ENCODE measurements at places on chromosomes 3 and 15.

DNA sequence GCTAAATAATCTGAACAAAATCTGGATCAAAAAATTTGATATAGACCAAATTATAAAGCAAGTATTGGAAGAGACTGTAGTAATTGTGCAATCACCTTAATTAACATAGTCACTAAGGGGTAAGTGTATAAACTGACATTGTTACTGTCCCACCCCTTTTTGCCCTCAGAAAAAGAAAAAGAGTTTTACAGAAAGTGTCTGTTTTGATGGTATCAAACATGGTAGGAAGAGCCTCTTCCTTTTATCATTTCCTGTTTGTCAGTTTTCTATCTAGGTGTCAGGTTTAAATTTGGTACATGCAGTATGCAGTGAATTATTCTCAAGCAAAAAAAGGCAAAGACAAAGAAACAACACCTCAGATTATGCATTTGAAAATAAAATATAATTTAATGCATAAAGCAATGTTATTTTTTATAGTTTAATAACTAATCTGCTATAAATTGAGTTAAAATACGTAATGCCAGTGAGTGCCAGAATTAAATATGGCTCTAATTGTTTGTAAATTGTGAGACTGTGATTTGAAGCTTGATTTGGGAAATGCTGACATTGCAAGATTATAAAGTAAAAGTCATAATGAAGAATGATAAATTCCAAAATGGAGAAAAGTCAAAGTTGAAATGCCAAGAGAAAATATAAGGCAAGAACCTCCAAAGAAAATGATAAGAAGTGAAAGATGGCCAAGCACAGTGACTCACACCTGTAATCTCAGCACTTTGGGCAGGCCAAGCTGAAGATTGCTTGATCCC is 30.3 kb upstream of the CMC1 start:
- no peak for DNase-seq

DNA sequence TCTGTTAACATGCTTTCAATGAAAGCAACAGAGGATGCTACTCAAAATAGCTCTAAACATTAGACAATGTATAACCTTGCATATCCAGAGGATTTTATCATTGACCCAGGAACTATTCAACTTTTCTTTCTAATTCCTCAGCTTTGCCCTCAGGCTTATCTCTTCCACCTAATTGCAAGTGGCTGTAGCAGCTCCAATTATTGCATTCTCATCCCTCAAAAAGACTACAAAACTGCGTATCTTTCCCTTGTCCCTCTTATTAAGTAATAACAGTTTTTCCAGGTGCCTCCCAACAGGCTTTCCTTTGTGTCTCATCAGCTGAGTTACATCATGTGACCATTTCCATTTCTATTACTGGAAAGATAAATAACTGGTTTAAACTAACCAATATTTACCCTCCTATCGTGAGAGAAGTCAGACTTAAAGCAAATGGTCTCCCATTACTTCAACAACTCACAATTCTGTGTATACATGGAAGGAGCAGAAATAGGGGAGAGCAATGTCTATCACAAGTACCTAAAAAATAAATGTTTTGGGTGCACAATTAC is 78.0 kb upstream of the MBNL1 start:
- DNase-seq: no peak

DNA sequence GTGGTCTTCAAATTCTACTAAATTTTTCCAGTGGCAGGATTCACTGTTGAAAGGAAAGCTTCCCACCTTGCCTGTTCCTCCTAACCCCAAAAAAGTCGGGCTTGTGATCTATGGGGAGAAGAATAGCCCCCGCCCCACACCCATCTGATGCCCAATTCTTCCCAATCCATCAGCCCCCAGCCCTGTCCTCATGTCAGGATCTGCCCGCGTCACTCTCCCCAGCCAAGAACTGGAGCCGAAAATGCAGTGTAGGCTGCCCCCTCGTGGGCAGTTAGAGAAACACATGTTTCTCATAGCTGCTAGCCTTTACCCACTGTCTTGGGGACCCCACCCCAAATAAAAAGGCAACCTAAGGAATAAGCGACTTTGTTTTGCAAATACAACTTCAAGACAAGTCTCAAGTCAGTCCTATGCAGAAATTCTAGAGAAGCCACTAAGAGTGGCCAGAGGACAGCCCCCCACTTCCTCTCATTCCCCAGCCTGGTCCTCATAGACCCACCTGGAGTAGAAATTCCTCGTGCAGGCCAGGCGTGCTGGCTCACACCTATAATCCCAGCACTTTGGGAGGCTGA is 13.0 kb upstream of the CSK start:
- DNase-seq: no peak

- no peak for DNase-seq
These were observed 19.4 kb upstream of the MFSD1 start for GRCh38 chr3:158782283-158782989.

GRCh38 chr3:176403531-176403930 is 793.8 kb downstream of the TBL1XR1 start:
- no peak for DNase-seq

- DNase-seq: no peak
These were observed 21.6 kb upstream of the SPTBN5 start for GRCh38 chr15:41915255-41915994.

DNA sequence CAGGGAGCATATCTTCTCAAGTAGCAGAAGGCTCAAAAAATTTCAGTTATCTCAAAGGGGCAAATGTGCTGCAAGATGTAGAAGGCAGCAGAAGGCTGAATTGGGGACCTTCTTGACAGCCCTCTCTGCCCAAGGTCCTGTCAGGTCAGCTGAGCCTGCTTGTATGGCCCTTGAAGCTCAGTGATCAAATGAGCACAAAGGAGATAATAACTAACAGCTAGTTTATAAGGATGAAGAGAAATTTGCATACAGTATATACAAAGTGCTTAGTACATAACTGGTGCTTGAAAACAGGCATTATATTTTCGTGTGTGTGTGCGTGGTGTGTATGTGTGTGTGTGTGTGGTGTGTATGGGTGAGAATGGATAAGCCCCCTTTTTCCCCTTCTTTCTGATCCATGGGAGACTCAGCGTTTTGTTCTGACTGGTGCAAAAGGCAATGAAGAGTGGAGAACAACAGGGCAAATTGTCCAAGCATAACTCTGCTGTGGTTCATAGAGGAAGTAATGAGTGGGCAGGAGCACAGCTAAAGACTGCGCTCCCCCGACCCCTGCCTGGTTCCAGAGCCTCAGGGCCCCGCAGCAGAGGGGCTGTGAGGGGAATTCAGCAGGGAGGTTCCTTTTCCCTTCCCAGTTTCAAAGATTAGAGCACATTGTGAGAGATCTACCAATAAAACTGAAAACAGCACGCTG is 356.8 kb upstream of the NR2F2 start:
- no peak for DNase-seq

- no peak for DNase-seq
These were observed 69.7 kb downstream of the WDR76 start for GRCh38 chr15:43896543-43896942.

GRCh38 chr15:66905954-66906353 is 159.4 kb upstream of the SMAD3 start:
- DNase-seq: no peak

- DNase-seq: no peak
These were observed 10.4 kb downstream of the SLC28A1 start for GRCh38 chr15:84894736-84895425.

- DNase-seq: no peak
These were observed 136.2 kb downstream of the SMAD6 start for GRCh38 chr15:66838202-66838601.

- no peak for DNase-seq
These were observed 309.7 kb downstream of the LSAMP start for GRCh38 chr3:116135457-116136085.

GRCh38 chr15:70474471-70475406 is 288.6 kb downstream of the UACA start:
- no peak for DNase-seq

DNA sequence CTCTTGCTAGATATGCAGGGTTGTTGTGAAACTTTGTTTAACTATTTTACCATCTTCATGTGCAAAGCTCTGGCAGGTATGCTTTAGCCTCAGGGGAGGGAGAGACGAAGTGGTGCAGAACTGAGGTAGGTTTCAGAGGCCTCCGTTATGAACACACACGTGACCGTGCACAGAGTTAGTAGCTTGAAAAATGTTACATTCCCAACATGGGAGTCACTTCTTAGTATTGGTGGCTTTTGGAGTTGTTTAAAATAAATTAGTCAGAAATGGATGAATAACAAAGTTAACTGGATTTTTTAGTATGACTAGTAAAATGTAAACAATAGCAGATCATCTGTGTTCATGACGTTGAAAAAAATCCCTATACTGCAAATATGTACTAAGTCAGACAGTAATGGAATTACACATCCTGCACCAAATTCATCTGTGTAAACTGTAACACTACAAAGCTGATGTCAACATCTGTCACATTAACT is 279.6 kb downstream of the KLF13 start:
- no peak for DNase-seq

- DNase-seq: no peak
These were observed 36.8 kb downstream of the BTD start for GRCh38 chr3:15638193-15638890.

DNA sequence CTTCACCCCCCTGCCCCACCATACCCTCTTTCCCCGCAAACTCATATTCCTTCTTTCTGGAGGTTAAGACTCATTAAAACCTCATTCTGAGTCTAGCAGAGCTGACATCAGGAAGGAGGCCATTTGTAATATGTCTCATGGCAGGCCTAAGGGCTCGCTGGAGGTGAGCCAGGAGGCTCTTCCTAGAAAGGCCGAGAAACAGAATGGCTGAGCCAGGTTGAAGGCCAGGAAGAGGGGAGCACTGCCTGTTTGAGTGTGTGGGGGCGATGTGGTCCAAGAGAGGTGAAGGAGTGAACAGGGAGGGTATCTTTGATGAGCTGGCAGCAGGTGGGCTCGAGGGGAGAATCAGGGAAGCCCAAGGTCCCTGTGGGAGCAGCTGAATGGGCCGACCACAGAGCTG is 317.3 kb downstream of the TLE3 start:
- no peak for DNase-seq

DNA sequence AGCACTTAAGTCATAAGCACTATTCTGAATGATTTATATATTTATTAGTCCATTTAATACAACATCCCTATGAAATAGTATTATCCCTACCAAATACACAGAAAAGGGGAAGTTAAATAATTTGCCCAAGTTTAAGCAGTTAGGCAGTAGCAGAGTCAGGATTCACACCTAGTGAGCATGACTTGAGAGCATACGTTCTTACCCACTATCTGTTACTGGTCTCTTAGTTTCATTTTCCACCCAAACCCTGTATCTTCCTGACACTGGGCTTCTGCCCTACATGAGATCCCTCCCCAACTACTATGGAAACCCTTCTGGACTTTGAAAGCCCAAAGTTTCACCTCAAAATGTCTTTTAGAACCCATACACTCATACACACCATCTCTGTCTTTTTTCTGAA is 4.4 kb upstream of the ATOSA start:
- no peak for DNase-seq

GRCh38 chr15:62732078-62732477 is 310.5 kb upstream of the TPM1 start:
- DNase-seq: no peak

DNA sequence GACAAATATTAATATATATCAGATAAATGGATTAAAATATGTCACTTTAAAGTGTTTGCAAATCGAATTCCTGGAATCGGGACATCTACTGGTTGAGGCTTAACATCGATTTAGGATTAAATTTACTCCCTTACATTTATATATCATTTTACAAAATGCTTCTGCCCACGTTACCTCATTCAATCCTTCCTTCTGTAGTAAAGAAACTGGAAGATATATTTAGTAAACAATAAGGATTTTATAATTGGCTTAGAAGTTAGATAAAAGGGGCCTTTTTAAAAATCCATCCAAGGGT is 1.3 kb downstream of the CLPX start:
- DNase-seq: no peak

GRCh38 chr3:186782542-186783057 is 777 bp upstream of the EIF4A2 start:
- DNase-seq: no peak

DNA sequence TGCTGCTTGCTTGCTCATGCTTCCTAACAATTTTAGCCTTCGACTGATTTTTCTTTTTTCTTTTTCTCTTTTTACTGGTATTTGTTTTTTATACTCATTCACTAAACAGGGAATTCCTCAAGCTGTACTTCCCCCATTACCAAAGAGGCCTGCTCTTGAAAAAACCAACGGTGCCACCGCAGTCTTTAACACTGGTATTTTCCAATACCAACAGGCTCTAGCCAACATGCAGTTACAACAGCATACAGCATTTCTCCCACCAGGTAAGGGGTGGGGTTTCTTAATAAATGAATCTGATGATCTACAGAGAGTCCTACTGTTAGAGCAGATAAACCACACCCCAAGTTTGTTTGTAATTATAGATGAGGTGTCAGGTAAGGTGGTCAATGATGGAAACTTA is 178.8 kb downstream of the MBNL1 start:
- DNase-seq: no peak

DNA sequence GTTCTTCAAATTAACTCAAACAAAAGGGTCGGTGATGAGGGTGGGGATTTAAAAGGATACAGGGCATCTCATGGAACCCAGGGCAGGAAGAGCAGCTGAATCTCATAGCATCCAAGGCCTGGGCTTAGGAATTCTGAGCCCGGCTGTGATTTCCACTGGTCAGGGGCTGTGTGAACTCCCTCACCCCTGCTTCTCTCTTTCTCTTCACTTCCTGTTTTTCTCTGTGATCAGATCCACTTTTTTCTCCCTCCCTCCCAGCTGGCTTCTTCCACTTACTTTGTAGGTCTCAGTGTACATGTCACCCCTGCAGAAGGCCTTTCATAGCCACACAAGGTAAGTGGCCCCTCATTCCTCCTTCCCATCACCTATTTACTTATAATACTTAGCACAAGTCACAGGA is 68.2 kb upstream of the CORO2B start:
- no peak for DNase-seq

DNA sequence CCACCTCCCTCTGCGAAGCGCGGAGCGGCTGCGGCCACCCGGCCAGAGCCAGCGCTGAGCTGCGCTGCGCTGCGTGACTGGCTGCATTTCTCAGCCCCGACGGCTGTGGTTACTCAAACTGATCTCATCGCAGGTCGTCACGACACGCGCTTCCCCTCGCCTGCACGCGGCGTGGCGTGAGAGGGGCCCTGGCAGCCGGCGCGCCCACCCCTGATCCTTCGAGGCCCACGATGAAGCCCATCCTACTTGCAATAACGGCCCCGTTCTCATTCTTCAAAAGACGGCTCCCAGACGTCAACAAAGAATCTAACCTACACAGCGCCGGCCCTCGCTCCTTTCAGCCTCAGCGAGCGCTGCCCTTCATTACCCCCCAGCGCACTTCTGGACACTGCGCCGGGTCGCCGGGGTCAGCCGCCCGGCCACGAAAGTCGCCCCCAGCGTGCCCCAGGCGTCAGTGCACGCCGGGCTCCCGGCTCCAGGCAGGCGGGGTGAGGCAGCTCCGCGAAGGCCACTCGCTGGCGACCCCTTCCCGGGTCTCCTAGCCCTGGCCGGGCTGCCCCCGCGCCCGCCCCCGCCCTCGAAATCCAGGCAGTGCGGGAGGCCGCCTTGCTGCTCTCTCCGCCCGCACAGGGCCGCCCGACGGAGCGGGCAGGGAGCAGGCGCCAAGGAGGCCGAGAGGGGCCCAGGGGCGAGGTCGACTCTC is 9.9 kb upstream of the LEKR1 start:
- no peak for DNase-seq

GRCh38 chr3:13479332-13479581 is 849 bp upstream of the HDAC11 start:
- DNase-seq: peak; percentile 17

- DNase-seq: no peak
These were observed 19.2 kb upstream of the SMAD6 start for GRCh38 chr15:66682865-66683264.

GRCh38 chr15:33159726-33160453 is 34.6 kb downstream of the FMN1 start:
- DNase-seq: no peak

- no peak for DNase-seq
These were observed 65.7 kb upstream of the CHMP2B start for GRCh38 chr3:87161417-87161816.

All from activated CD4-positive, alpha-beta T cell treated with anti-CD3 and anti-CD28 coated beads for 24 hours (primary cell).